ENCODE measurements at places on chromosomes 6 and 20.

DNA sequence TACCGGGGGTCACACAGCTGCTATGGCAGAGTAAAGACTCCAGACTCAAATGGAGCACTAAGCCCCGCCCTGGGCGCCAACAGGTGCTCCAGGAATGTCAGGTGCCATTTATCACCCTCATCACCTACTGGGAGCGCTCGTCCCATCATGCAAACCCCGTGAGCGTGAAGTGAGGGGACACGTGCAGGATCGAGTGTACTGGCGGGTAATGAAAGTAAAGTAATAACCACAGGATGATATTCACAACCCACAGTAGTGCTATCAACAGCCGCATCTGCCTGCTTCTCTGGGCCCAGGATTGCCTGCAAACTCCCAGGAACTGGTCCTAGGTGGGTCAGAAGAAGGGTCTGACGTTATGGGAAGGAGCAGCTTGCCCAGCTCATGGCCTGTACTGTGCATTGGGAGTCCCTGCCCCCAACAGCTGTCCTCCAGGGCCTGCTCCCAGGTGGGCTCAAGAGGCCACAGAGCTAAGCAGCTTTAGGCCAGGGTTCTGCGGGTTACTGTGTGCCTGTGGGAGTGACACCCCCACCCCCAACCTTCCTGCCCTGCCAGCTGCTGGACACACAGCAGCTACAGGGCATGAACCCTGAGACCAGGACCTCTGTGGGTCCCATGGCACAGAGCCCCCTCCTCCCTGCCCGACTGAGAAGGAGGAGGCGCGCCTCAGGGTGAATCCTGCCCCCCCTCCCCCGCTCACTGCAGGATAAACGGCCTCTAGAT lies 120.5 kb upstream of the SULF2 start:
- H3K4me1 ChIP-seq: no peaks in the 10 kb centered on the region
- no peaks in the 10 kb centered on the region for H3K27me3 ChIP-seq
- no peaks in the 10 kb centered on the region for H3K36me3 ChIP-seq
- no peak for DNase-seq

GRCh38 chr20:61588411-61589385 lies 336.6 kb downstream of the CDH4 start:
- no peaks in the 10 kb centered on the region for H3K36me3 ChIP-seq
- H3K27me3 ChIP-seq: no peaks in the 10 kb centered on the region
- H3K27ac ChIP-seq: no peak overlapping the region
- DNase-seq: no peak
- no peaks in the 10 kb centered on the region for H3K4me1 ChIP-seq

DNA sequence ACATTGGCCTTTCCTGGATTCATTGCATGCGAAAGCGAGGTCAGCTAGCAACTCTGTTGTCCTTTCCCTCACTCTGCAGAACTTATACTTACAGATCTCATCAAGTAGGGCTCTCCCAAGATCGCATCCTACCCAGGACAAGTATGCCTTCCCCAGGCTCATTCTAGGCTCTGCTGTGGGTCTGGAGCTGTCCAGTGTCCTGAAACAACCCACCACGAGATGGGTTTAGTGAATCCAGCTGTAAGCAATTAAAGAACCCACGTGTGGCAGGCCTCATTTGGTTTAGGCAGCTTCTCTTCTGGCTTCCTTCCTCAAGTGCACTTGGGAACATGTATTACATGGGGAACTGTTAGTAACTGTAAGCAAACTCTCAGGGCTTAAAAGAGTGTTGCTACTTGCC lies 406.5 kb upstream of the CHD6 start:
- no peaks in the 10 kb centered on the region for H3K4me1 ChIP-seq
- no peak overlapping the region for H3K4me3 ChIP-seq
- DNase-seq: no peak
- no peak overlapping the region for H3K27ac ChIP-seq
- H3K36me3 ChIP-seq: no peaks in the 10 kb centered on the region
- no peaks in the 10 kb centered on the region for H3K27me3 ChIP-seq

DNA sequence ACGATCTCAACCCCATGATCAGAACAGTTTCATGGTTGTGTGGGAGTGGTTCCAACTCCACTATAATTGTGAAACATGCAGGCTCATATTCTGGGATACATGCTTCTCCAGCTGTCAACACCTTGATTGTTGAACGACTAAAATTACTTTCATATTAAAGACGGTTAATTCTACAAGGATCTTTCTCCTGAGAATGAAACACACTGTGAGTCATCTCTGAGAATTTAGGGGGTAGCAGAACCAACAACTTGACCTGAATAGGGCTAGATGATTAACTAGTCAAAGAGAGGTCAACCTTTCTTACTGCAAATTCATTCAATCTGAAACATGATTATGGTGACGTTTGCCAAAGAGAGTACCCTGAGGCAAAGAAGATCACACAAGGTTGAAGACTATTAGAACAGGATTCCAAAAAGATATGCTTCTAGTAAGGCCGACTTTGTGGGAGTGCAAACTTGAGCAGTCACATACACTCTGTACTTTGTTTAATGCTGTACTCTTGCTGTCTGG lies 175.2 kb upstream of the CITED2 start:
- no peaks in the 10 kb centered on the region for H3K27me3 ChIP-seq
- H3K36me3 ChIP-seq: no peaks in the 10 kb centered on the region

DNA sequence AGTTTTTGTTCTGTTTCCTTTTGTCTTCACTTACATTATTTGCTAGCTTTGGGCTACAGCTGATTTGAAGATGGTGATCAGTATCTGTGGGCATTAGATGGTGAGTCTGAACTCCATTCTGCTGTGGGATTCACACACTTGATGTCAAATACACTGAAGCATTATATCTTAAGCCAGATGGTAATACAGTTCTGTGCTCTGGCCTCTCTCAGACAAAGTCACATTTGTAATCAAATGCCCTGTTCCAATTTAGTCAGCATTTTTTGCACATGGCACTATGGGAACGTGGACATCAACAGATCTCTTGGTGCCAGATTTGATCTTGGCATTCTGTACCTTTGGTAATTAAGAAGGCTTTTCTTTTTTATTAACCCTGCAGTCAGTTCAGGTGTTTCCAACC lies 56.0 kb downstream of the SASH1 start:
- no peak overlapping the region for H3K4me3 ChIP-seq
- H3K4me1 ChIP-seq: no peaks in the 10 kb centered on the region
- no peaks in the 10 kb centered on the region for H3K36me3 ChIP-seq
- no peak overlapping the region for H3K27ac ChIP-seq

DNA sequence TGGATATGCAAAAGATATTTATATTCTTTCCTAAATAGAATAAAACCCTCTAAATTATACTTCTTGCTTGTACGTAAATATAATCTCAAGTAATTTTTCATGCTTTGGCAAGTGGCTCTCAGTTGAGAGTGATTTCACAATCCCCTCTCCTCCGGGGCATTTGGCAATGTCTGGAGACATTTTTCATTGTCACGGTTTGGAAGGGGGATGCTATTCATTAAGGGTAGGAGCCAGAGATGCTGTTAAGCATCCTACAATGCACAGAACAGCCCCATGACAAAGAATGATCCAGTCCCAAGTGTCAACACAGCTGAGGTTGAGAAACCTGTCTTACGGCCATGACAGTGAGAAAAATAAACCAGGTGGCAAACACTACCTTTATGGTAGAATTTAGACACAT lies 75.7 kb downstream of the AGPAT4 start:
- no peak overlapping the region for H3K27ac ChIP-seq
- no peak overlapping the region for H3K4me3 ChIP-seq
- DNase-seq: no peak
- no peaks in the 10 kb centered on the region for H3K4me1 ChIP-seq
- H3K27me3 ChIP-seq: no peaks in the 10 kb centered on the region

- DNase-seq: no peak
- H3K36me3 ChIP-seq: no peaks in the 10 kb centered on the region
- H3K4me1 ChIP-seq: no peaks in the 10 kb centered on the region
- no peak overlapping the region for H3K4me3 ChIP-seq
Measured at GRCh38 chr20:8049310-8049709, 29.7 kb upstream of the TMX4 start.

DNA sequence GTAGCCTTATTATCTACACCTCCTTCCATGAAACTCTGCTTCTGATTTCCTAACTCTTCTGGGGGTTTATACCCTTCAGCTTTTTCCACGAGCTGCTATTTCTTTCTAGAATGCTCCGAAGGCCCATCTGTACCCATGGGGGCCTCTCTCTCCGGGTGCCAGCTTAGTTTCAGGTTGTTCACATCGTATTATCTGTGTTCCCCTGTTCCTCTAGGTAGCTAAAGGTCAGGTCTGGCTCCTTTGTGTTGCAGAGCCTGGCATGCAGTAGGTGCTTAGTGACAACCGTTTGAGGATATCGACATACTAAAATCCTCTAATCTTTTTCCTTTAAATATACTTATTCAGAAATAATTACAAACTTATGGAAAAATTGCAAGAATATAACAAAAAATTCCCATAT lies 73.0 kb downstream of the UST start:
- no peaks in the 10 kb centered on the region for H3K4me1 ChIP-seq
- no peak for DNase-seq
- no peaks in the 10 kb centered on the region for H3K27me3 ChIP-seq
- H3K36me3 ChIP-seq: no peaks in the 10 kb centered on the region

DNA sequence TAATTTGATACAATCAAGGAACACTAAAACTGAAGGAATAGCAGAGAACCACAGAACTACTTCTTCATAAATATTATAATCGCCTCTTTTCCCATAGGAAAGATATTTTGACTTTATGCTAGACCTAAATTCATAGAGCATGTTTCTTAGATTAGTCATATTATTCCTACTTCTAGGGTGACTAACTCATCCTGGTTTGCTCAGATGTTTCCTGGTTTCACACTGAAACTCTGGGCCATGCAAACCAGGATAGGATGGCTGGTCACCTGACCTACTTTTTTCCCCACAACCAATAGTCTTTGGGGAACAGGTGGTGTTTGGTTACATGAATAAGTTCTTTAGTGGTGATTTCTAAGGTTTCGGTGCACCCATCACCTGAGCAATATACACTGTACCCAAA lies 42.8 kb downstream of the MMS22L start:
- no peak overlapping the region for H3K4me3 ChIP-seq
- no peaks in the 10 kb centered on the region for H3K27me3 ChIP-seq
- no peak overlapping the region for H3K27ac ChIP-seq
- DNase-seq: no peak
- H3K36me3 ChIP-seq: no peaks in the 10 kb centered on the region
- no peaks in the 10 kb centered on the region for H3K4me1 ChIP-seq

DNA sequence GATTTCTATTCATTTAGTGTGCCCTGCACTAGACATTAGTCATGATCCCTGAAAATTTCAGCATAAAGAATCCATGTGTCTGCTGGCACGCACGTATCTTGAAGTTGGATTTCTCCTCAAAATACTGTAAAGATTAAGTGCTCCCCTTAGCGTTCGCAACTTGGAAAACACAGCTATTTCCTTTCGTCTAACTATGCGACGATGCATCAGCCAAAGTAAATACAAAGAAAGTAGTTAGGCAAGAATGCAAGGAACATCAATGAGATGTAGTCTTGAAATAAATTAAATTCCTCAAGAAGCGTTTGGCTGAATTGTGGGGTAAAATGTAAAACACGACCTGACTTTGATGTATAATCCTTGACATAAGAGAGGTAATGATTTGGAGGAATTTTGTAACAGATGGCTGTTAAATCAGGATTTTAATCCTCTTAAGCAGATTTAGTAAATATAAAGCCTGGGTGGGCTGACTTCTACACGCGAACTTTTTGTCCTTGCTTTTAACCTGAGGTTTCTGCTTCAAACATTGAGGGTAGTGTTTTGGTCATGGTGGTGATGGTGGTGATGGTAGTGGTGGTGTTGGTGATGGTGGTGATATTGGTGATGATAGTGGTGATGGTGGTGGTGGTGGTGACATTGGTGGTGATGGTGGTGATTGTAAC lies 88.2 kb downstream of the FOXF2 start:
- no peaks in the 10 kb centered on the region for H3K36me3 ChIP-seq
- no peak overlapping the region for H3K27ac ChIP-seq
- no peaks in the 10 kb centered on the region for H3K4me1 ChIP-seq

- no peaks in the 10 kb centered on the region for H3K36me3 ChIP-seq
- no peak overlapping the region for H3K27ac ChIP-seq
- no peaks in the 10 kb centered on the region for H3K27me3 ChIP-seq
- H3K4me1 ChIP-seq: no peaks in the 10 kb centered on the region
- no peak overlapping the region for H3K4me3 ChIP-seq
- DNase-seq: no peak
Measured at GRCh38 chr6:64477391-64477790, 841.8 kb downstream of the PHF3 start.

- H3K4me3 ChIP-seq: no peak overlapping the region
- no peak overlapping the region for H3K27ac ChIP-seq
- no peaks in the 10 kb centered on the region for H3K36me3 ChIP-seq
- no peaks in the 10 kb centered on the region for H3K27me3 ChIP-seq
- H3K4me1 ChIP-seq: no peaks in the 10 kb centered on the region
Measured at GRCh38 chr6:144019929-144020328, 11.9 kb upstream of the PLAGL1 start.

DNA sequence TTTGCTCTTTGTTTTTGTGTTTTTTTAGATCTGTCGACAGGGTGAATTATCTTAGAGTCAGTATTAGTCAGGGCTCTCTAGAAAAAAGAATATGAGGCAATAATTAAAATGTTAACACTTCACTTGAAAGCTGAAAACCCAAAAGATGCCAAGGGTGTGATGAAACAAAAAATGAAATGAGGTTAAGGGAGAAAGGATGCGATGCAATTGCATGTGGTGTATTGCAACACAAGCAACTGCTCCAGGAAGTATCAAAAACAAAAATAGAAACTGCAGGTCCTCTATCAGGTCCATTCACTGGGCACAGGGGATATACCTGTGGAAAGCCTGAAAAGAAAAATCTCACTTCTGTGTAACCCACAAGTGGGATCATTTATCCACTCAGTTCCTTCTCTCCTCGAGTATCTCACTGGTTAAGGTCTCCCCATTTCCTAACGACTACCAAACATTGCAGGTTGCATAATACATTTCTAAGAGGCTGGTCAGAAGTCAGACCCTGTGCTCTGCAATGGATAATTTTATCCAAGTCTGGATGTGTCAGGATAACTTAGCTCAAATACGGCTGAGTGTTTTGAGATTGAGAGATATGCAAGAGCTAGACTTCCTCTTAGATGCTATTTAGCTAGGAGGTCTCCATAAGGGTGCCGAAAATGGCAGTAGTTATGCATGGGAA lies 257.7 kb upstream of the GJE1 start:
- no peaks in the 10 kb centered on the region for H3K27me3 ChIP-seq
- no peaks in the 10 kb centered on the region for H3K36me3 ChIP-seq
- no peak for DNase-seq
- no peaks in the 10 kb centered on the region for H3K4me1 ChIP-seq

DNA sequence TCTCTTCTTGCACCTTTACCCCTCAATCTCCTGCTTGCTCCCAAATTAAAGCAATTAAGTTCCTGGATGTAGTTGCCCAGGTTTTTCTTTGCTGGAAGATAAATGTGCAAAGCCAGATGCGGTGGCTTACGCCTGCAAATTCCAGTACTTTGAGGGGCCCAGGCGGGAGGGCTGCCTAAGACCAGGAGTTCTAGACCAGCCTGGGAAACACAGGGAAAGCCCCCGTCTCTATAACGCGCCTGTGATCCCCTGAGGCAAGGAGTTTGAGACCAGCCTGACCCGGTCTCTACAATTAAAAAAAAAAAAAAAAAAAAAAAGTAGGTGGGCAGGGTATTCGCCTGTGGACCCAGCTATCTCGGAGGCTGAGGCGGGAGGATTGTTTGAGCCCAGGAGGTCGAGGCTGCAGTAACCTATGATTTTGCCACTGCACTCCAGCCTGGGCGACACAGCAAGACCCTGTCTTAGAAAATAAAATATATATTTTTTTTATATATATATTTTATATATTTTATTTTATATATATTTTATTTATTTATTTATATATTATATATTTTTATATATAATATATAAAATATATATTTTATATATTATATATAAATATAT lies 461 bp upstream of the DCDC2 start:
- H3K27ac ChIP-seq: no peak overlapping the region
- H3K36me3 ChIP-seq: no peaks in the 10 kb centered on the region
- peak overlapping the region; percentile 49 for H3K4me3 ChIP-seq
- H3K27me3 ChIP-seq: no peaks in the 10 kb centered on the region
- no peak for DNase-seq
